ENCODE measurements at places on chromosomes 16 and 17.

DNA sequence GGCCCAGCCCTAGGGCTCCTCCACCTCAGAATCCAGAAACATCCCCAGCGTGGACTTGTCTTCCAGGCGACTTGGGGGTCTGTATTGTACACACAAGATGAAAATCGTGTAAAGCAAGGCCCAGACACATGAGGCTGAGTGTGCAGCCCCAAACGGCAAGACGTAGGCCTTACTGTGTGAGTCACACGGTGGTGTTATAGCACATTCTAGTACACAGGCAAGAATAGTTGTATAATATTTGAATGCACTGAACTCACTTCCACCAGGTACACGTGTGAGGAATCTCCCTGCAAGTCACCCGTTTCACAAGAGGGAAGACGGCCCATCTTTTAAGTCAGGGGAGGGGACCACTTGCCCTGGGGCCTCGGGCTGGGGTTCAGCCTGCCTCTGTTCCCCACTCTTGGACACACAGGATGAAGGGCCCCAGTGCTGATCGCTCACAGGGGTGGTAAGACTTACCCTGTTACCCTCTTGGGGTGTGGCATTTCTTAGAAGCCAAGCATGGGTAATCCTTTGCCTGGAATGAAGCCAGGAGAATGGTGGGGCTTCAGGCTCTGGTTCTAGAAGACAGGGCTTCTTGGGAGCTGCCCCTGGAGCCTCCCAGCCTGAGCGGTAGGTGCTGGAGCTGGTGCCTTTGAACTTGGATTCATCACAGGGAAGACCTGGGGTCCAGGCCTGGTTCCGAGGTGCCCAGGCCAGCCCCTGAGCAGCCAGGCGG lies 71.3 kb downstream of the SREBF1 start:
- no peak for DNase-seq

GRCh38 chr17:1315409-1315808 lies 35.9 kb downstream of the TRARG1 start:
- DNase-seq, result no peak

DNA sequence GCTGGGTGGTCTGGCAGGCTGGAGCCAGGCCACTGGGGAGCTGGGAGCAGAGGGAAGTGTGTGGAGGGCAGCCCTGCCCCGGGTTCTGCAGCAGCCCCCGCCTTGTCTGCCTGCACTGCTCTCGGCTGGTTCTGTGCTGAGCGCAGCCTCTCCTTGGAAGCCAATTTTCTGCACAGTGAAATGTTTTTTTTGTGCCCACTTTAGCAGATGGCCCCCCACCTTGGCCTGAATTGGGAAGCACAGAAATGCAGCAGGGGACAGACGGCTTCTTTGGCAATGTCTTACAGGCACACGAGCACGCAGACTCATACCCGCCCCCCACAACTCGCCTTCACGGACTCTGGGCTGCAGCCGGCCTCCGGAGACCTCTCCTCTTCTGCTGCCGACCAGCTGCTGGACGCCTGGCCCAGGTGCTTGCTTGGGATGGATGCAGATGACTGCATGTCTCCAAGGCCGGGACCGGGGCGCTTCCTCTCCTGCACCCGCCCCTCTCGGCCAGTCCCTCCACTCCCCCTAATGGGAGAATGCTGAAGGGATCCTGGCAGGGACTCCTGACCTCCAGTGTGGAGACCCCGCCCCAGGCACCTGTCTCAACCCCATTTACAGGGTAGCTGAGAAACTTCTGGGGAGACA lies 14.8 kb downstream of the NPTX1 start:
- DNase-seq, result no peak

- DNase-seq, result no peak
Measured at GRCh38 chr16:53529513-53529912, 26.5 kb upstream of the AKTIP start.

DNA sequence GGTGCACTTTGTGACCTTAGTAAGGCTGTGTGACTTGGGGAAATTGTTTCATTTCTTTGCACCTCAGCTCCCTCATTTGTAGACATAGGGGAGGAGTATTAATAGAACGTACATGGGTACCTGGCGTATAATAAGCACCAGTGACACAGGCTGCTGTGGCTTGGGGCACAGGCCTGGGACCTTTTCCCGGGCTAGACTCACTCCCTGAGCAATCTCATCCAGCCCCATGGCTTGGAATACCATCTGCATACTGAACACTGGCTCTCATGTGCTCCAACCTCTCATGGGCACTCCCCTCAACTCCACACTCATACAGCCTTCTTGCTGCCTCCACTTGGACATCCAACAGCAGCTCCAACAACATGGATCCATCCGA lies 41.0 kb upstream of the MRPS23 start:
- DNase-seq, result no peak

DNA sequence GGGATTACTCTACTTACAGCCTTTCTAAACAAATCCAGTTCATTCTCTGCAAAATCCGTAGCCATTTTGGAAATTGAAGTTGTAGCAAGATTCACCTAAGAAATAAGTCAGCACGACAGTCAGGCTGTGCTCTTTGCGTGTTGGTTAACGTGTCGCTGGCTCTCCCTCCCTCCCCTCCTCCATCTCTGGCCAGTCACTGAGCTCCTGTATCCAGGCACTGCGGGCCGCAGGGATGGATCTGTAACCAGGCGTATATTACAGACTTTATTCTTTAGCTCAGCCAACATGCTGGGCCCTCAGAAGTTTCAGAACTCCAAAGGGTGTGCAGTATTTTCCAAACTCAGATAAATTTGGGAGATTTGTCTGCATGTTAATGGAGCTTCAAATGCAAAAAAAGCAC lies 30.8 kb downstream of the KDM8 start:
- DNase-seq, result no peak

DNA sequence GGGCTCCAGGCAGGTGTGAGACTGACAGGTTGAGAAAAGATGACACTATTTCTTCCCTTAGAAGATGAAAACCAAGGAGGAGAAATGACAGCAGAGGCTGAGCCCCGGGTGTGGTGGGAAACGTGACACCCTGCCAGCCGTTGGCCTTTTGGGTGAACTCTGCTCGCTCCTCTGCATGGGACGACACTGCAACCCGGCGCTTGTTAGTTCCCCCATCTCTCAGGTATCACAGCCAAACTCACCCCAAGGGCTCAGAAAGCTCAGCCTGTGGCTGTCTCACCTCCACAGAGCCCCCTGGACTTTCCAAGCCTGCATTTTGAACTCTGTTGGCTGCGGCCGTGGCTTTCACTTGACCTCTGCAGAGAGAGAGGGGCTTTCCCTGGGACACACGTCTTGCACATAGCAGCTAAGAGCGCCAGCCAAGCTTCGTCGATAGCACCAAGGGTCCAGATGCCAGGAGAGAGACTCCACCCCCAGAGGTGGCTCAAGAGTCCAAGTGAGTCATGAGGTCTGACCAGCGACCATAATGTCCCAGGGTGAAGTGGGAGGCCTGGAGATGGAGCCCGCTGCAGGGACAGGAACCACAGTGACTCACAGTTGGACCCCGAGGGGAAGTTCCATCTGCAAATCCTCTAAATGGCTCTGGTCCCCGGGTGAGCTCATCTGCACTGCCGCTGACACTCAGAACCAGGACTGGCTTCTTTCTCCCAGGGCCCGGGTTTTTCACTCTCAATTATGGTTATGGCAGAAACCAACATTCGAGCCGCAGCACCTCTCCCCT lies 301.9 kb downstream of the SOX9 start:
- no peak for DNase-seq

- DNase-seq, result no peak
Measured at GRCh38 chr17:65656390-65657250, 95.2 kb upstream of the AXIN2 start.

All from stimulated activated CD8-positive, alpha-beta memory T cell treated with anti-CD3 and anti-CD28 coated beads, Interleukin-15, amount 100 ng/mL, for 1 hour (primary cell).